ENCODE measurements at places on chromosomes 6 and 20.

GRCh38 chr20:15673206-15673605 lies 900.0 kb downstream of the KIF16B start:
- no peak for DNase-seq

GRCh38 chr6:36094753-36095496 lies 35.4 kb upstream of the MAPK13 start:
- peak; percentile 73 for DNase-seq

DNA sequence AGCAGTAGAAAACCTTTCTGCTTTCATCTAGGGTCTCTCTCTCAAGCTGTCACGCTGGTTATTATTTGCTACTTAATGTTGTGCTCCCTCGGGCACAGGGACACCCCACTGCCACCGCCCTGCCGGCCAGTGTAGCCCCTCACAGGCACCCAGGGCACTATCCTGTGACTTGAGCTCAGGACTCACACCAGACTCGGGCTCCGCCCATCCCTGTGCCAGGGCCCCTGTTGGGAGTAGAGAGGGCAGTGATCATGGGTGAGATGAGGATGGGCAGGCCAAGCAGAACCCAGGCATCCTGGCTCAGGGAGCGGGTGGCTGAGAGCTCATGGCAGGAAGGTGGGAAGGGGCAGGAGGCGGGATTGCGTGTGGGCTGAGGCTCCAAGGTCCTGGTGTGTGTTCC lies 371.9 kb downstream of the ZFAND3 start:
- DNase-seq = no peak

GRCh38 chr6:106702451-106703110 lies 73.2 kb downstream of the QRSL1 start:
- DNase-seq = no peak

DNA sequence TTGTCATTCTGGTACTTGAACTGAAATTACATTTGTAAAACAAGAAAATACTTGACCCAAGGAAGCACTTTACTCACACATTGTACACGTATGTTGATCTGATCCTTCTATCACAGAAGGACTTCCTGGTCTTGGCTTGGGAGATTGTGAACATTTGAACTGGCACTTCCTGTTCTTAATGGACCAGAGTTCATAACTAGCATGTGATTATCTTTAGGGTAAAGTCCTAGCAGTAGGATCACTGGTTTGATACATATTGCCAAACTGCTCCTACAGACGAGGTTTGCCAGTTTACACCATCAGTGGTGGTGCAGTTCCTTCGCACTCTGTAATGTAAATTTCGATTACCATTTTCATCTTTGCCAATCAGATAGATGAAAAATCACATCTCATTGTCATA lies 12.7 kb downstream of the HECA start:
- no peak for DNase-seq

GRCh38 chr20:8267009-8267408 lies 134.9 kb downstream of the PLCB1 start:
- no peak for DNase-seq

- DNase-seq = no peak
Measured at GRCh38 chr6:31473780-31474761, 23.9 kb upstream of the MICB start.

DNA sequence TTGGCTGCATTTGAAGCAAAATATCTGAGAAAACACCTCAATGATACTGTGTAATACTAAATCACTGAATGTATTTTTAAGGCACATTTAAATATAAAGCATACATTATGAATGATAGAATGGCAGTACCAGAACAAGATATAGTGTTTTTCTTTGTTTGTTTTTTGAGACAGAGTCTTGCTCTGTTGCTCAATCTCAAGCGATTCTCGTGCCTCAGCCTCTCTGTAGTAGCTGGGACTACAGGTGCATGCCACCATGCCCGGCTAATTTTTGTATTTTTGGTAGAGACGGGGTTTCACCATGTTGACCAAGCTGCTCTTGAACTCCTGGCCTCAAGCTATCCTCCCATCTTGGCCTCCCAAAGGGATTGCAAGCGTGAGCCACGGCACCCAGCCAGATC lies 2.3 kb upstream of the BICRAL start:
- no peak for DNase-seq

DNA sequence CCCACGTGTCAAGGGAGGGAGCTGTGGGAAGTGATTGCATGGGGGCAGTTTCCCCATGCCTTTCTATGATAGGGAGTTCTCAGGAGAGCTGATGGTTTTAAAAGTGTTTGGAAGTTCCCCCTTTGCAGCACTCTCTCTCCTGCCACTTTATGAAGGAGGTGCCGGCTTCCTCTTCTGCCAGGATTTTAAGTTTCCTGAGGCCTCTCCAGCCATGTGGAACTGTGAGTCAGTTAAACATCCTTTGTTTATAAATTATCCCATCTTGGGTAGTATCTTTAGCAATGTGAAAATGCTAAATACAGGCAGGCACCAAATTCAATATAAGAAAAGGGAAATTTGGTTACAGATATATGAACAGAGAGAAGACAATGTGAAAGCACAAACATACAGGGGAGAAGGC lies 96.4 kb upstream of the EPHA7 start:
- no peak for DNase-seq

DNA sequence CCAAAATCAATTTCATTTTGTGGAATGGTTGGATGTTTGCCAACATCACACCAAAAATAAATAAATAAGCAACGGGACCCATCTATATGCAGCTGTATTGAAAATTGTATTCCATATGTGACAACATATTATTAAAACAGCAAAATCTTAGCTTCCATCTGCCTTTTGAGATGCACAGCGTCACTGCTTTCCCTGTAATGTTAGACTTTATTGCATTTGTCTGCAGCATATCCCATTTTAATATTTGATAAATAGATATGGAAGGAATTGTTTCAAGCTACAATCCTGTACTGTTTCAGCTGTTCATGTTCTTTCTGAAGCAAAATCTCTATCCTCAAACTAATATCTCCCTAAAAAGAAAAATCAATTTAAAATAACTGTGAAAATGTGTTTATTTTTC lies 509.1 kb downstream of the PKHD1 start:
- DNase-seq = no peak

DNA sequence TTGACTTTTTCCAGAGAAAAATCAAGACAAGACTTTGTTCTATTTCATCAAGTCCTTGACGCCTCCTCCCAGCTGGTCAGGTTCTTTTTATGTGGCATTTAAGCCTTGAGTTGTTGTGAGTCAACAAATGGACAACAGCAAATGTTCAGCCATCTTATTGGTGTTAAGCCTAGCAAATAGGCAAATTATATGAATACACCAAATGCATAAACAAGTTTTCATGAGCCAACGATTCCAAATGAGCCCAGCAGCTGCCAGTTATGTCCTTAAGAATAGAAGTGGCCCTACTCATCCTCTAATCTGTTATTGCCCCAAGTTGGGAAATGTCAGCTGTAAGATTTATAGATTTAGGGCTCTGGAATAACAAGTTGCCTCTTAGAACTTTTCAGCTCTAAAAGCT lies 312.0 kb downstream of the SOX4 start:
- no peak for DNase-seq

- DNase-seq = no peak
Measured at GRCh38 chr6:31208506-31208905, 38.0 kb upstream of the POU5F1 start.

GRCh38 chr6:44224029-44224964 lies 902 bp downstream of the SLC29A1 start:
- no peak for DNase-seq

GRCh38 chr6:158086504-158087223 lies 81.4 kb downstream of the SERAC1 start:
- no peak for DNase-seq

DNA sequence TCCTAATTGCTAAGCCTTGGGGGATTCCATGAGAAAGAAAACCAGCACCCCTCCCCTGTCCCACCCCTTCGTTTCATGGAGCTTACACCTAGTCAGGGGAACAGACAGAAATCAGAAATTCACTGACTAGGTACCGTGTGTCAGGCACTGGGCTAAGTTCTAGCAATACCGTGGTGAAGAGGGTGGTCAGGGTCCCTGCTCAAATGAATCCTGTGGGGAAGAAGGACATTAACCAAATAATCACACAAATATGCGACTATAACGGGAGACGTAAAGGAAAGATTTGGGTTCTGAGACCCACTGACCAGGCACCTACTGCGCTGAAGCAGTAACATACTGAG lies 65.1 kb upstream of the TOP1 start:
- DNase-seq = no peak

DNA sequence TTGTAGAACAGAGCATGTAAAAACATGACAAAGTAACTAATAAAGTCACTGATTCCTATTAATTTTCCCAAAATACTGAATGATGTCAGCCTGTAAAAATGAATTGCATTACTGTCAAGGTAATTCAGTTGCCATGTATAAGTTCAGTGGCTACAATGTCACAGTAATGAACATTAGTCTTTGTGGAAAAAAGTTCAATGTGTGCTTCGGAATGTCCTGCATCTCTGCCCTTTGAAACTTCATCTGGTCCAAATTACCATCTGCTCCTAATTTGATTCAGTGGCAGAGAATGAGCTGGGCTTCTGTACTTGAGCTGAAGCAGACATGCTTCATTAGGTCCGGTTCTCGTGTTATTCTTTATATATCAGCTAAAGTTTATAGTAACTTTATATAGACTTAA lies 567.4 kb downstream of the COL12A1 start:
- no peak for DNase-seq

DNA sequence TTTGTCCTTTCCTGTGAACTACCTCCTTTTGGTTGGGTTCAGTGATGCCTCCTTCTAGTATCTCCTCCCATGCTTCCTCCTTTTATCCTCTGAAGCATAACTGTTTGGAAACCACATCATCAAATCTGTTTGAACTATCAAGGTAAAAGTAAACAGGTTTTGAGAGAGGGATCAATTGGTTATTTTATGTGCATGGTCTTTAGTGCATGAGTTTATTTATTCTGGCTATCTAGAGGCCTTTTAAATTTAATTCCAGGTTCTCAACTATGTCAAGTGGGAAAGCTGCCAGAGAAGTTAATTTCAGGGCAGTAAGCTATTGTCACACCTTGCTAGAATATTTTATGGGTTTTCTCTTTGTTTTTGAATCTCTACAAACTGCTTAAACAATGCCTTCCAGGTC lies 54.1 kb downstream of the WASF1 start:
- DNase-seq = no peak

GRCh38 chr6:108581237-108581931 lies 20.7 kb downstream of the FOXO3 start:
- DNase-seq = no peak

DNA sequence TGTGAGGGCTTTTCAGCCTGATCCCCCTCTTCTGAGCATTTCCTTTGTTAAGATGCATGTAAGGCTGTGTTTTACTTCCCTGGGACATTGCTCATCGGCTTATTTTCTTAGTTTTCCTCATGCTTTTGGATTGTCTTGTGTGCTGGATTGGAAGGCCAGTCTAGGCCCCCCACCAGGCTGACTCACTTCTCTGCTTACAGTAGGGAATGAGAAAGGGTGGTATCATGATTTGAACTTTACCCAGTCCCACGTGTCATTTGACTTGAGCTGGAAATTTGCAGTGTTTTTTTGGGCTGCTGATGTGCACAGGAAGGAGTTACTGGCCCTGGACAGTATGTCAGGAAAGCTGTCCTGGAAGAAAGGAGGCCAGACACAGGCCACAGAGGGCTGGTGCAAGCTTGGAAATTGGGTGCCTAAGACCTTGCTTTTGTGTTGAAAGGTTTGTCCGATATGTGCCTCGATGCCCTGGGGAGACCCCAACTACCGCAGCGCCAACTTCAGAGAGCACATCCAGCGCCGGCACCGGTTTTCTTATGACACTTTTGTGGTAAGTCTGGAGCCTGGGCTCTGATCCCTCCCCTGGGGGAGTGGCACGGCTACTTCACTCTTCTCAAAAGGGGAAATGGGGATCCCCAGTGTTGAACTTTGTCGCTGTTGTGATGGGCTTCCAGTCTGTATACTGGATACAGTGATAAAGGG lies 12.8 kb downstream of the RNF114 start:
- no peak for DNase-seq

DNA sequence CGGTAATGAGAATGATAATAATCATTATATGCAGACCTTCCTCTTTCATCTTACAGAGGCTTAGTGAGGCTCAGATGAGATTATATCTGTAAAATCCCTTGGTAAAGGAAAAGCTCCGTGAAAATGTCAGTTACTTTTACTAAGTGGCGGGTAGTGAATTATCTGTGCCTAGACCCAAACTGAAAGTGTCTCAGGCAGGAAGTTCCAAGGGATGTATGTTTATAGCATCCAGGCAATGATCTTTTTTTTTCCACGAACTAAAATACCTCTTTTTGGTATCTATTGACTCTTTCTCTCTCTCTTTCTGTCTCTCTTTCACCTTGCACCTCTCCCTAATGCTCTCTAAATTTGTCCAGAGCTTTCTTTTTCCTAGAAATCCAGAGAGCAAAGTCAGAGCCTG lies 5.0 kb downstream of the TCF21 start:
- no peak for DNase-seq

GRCh38 chr20:50408526-50409364 lies 101.4 kb upstream of the PTPN1 start:
- DNase-seq = no peak

GRCh38 chr6:14983599-14984518 lies 262.0 kb upstream of the JARID2 start:
- no peak for DNase-seq

DNA sequence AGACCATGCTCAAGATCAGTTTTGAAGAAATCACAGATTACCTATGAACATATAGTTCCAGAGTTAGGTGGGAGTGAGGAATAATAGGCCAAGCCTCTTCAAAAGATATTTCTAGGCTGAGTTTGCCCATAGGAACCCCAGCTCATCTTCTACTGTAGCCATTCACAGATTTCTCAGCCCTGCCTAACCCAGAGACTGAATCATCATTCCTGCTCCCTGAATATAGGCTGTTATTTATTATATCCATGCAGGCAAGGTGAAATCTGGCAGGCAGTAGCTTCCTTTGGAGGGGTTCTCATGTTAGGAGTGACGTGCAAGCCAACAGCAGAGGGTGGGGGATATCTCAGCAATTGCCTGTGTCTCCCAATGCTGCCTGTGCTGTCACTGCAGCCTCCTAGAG lies 25.6 kb upstream of the ADGRF4 start:
- no peak for DNase-seq

DNA sequence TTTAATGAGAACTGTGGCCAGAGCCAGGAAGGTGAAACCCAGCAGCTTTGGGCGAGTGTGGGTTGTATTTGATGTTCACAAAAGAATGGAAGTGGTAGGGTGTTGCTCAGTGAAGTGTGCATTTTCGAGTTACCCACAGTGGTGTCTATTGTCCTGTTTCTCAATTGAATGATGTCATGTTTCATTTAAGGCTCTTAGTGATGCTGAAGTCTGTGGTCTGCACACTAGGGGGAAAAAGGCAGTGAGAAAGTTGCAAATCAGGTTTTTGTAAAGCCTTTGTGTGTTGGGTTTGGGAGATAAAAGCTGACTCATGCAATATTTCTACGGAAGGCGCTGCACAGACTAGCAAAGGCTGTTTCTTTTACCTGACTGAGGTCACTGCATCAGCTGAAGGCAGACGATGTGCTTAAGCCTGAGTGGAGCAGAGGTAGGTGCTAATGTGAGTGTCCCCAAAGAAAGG lies 121.1 kb downstream of the PLEKHG1 start:
- no peak for DNase-seq

Data from T-helper 17 cell (primary cell).